Epithelial cell of proximal tubule (primary cell): ENCODE measurements at places on chromosomes 2 and 18. TPM values are rescaled to one million over a fixed set of nuclear protein-coding genes. Genes with fewer than 3 reads are reported as not detected.
A peak's percentile ranks its signal among the peaks of the same experiment; 100 is the strongest.

SLC40A1 gene
- total RNA-seq: 1.9 and 5.8 TPM in 2 replicates

DTNA gene
- 7.5 and 15.2 TPM in 2 replicates for total RNA-seq

ERBB4 gene
- total RNA-seq: 1.4 and 2.2 TPM in 2 replicates

LCT gene
- not detected in 2 replicates for total RNA-seq

ACKR3 gene
- not detected in 2 replicates for total RNA-seq

EIF2AK3 gene
- total RNA-seq: 11.3 and 12.3 TPM in 2 replicates

HOXD13 gene
- total RNA-seq: not detected in 2 replicates

ARHGAP15 gene
- not detected in 2 replicates for total RNA-seq

GRCh38 chr2:202290970-202291369, 25.4 kb downstream of the NOP58 start:
- DNase-seq: no peak

GRCh38 chr2:20291846-20292408, 58.7 kb downstream of the PUM2 start:
- DNase-seq: no peak

DNA sequence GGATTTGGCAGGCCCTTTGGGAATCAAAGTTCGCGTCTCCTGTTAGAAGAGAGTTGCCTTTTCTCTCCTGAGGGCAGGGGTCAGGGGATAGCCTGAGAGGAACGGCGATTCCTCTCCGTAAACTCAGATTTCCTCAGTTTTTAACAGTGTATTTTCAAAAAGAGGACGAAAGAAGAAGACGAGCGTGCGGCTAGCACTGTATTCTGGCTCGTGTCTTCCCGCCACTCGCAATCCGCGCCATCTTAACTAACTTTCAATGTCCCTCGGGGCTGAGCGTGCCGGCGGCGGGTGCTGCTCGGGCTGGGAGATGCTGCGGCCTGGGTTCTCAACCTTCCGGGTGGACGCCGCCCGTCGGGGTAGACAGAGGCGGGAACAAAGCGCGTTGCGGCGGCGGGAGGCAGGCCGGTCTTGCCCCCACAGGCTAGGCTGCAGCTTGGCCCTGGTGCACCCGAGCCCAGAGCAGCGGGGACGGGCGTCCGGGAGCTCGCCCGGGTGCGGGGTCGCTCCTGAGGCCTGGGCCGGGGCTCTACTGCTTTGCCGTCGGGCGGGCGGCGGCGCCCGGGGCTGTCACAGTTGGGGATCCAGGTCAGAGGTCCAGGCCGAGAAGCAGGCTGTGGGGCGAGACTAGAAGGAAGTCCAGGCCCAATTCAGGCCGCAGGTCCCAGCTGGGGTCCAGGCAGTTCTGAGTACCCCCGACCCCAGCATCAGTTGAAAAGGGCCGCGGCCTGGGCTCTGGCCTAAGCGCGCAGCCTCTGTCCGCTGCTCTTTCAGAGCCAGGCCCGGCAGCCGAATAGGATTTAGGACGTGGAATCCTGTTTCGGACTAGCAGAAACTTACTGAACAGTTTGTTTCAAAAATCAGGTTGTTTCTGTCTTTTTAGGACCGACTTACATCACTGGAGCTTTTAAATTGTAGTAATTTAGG, 11.8 kb downstream of the TBR1 start:
- DNase-seq: no peak

DNA sequence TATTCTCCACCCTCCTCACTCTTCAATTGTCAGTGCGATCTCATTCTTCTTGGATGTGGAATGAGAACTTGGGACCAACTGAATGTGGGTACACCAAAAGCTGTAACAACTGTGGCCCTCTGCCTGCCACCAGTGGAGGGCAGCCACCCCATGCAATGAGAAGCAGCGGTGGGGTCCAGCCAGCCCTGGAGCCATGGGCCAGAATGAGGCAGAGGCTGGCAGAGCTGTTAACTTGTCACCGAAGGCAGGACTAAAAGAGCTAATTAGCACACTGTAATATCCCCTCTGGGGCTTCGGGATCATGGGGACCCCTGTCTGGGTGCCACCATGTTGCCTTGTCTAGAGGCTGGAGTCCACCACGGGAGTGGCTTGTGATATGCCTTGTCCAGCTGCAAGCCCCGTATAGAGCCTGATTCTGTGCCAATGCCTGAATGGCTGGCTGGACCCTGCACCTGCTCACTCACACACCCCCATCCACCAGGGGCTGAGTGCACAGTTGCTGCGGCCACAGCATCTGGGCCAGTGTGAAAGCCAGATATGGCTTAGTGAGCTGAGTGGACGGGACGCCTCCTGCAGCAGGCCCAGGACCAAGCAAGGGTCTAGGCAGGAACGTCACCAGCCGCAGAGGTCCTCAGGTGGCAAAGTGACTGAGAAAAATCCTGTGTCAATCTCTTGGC, 680.5 kb downstream of the DSC3 start:
- DNase-seq: no peak

DNA sequence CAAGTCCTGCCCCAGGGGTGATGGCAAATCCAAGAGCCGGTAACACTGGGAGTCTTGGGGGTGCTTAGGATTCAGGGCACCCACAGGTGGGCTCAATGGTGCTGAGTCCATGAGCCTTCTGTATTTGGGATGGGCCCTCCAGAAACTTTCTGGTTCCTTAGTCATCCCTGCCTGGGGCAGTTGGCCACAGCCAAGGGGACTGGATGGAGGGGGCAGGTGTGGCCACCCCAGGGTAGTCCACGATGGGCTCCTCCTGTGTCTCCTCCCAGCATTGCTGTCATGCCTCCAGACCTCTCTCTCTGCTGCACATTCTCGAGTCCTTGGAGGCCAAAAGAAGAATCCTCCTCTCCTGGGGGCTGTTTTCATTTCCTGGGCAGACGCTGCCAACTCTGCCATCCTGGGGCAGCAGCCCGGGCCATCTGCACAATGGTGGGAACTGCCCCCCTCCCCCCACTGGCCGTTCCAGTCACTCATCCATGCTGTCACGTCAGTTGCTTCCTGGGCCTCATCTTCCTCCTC, 158.0 kb upstream of the TWIST2 start:
- no peak for DNase-seq

DNA sequence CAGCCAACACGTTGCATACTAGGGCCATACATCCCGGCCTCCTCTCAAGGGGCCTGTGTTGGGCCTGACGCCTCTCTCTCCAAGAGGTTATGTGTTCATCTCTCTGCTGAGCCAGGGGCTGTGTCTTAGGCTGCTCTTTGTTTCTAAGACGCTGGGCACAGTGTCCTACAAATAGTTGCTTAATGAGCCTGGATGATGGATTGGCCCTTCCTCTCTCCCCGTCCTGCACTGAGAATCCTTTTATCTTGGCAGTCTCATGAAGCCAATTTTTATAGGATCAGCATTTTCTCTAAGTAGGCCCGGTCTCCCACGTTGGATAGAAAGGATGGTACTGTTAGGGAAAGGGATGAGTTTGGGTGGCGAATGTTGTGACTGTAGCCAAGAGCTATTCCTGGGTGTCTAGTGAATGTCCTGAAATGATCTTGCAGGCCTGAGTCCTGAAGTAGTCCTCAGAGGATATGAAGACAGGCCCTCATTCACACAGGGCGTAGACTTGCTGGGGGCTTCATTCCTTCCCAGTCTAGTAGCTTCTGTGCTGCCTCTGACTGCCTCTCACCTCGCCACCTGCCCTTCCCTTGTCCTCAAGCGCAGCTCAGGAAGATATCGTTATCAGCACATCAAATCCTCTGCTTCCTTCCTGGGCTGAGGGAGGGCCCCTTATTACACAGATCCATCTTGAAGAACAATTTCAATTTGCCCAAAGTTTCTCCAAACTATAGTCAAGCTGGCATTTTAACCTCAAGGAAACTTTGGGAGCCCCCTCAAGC, 8.8 kb downstream of the LBH start:
- DNase-seq: no peak

DNA sequence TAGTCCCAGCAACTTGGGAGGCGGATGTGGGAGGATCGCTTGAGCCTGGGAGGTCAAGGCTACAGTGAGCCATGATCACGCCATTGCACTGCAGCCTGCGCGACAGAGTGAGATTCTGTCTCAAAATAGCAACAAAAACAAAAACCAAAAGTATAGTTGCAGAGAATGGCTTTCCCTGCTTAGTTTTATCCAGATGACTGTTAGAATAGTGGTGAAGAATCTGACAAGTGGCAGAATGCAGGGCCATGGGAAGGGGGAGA, 53.8 kb downstream of the NEDD4L start:
- DNase-seq: no peak

GRCh38 chr2:105076121-105076520, 38.3 kb downstream of the MRPS9 start:
- no peak for DNase-seq

DNA sequence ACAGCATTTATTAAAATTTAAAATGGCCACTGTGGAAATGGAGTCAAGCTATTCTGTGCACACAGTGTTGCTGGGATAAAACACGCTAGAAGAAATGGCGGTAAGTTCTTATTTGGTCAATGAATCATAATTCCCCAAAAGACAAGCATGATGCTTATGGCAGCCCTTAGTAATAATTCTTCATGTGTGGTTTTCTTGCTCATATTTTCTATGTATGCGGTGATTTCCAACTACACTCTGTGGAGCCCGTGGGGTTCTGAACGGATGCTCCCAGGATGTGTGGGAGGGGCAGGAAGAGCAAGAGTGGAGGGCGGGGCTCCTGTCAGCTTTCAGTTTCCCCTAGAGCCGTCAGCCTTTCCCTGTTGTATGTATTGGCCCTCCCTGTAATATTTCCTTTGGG, 91.7 kb upstream of the RMDN2 start:
- DNase-seq: no peak

DNA sequence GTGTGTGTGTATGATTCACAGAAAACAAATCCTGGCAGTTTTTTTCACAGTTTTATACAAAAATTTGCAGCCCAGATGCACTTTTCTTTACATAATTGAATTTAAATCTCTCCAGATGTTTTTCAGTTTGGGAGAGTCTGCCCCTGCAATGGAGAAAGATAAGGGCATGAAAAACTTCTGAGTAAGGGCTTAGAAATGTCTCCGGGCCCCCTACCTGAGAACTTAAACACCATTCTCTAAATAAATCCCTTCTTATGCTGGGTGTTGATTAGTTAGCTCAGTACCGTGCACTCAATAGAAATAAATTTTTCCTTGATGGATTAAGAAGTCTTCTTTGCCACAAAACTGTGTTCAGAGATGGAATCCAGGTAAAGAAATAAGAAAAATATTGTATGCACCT, 64.5 kb downstream of the DPP4 start:
- DNase-seq: no peak

- DNase-seq: no peak
Measured at GRCh38 chr2:67792191-67792590, 270.6 kb downstream of the C1D start.

DNA sequence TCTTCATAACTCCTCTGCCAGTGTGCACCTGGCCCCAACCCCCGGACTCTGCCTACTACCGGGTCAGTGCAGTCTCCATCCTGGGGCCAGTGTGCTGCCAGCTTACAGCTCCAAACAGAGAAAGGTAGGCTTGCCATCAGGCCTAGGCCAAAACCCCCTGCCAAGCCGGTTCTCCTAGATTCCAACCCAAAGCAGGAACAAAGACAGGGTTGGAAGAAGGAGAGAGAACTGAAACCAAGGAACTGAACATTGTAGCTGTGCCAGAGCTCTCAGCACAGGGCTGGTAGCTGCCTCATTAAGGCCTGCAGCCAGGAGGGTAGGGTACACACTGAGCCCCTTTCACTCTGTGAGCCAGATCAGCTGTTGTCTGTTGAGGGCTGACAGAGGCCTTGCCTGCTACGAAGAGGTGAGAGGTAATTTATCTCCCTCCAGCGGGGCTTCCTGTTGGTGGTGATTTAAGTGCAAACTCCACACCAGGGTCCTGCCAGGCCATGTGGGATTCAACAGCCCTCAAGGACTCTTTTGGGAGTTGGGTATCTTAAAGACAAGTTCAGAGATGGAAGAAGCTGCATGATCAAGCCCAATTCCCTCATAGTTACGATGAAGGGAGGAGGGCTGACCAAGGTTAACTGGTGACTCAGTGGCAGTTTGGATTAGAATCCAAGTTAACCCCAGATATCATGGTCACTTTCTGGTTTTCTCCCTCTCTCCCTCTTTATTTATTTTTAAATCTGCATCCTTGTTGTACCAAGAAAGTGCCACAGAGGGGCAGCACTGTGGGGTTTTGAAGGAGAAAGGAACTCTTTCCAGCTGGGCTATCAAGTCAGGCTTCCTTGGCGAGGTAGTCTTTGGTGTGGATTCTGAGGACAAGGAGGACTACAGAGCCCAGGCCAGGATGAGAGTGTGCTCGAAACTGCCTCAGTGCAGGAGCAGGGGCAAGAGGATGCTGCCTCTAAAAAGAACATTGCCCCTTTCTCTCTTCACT, 48.1 kb downstream of the CYRIA start:
- DNase-seq: no peak

DNA sequence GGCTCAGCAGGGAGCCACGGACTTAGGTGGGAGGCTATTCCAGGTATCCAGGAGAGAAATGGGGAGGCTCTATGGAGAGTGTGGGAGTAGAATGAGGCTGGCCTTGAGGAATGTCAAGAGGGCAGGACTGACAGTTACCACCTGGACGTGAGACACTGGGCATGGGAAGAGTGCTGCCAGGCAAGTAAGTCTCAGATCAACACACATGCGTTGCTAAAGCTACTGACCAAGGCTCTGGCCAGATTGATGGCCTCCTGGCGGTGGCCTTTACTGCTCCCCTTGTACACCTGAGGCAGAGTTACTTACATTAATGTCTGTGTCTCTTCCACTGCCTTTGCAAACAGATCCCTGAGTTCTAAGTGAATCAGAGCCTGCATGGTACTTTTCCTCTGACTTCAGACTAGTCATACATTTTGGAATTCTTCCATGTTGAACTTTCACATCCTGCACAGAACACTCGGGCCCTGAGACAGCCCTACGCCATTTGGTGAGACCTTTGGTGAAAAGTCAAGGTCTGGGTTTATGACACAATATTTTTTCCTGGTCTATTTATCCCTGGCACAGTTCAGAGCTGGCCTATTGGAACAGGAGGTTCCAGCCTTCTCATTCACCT, 398.8 kb upstream of the TRIB2 start:
- DNase-seq: peak; percentile 83

- no peak for DNase-seq
Measured at GRCh38 chr18:23861805-23862470, 152.6 kb upstream of the TTC39C start.

DNA sequence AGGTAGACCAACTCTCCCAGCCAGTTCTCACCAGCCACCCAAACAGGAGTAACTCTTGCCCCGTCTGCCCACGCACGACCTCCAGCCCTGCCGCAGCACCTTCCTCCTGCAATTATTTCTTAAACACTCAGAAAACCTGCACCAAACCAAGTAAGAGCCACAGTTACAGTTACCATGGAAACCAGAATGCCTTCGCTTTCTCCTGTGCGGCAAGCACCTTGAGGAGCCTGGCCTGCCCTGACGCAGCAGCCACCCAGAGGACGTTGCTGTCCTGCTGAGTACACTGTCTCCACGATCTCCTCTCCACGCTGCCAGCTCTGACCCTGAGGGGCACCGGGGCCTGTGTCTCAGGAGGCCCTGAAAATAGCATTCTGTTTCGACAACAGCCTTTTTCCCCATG, 94.3 kb upstream of the SMIM21 start:
- no peak for DNase-seq

DNA sequence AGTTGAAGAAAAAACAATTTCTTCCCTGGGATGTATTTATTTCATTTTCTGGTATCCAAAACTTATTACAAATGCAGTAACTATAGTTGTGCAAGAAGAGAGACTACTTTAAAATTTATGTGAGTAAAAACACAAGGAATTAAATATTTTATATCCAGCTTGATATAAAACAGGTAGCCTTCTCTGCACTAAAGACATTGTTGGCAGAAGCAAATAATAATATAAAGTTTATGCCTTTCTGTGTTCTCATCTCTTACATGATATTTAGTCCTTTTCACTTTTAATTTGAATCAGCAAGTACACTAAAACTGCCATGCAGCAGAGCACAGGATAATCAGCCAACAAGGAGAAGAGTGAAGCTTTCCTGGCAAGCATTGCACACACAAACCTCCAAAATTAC, 352.7 kb downstream of the ARL6IP6 start:
- no peak for DNase-seq
